ENCODE measurements at places on chromosomes 5 and 9.

DNA sequence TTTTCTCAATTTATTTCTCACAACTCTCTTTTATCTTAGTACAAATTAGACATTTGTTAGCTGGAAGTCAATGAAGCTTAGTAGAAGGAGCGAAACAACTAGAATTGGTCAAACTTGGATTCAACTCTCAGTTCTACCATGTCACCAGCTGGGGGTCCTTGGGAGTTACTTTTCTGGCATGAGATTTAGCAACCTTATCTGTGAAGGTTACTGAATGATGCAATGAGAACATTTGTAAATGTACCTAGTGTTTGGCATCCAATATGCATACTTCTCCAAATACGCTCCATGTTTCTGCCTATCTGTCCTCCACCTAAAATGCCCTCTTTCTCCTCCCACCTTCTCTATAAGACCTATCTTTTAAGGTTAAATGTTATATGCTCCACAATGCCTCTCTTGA lies 6.3 kb downstream of the HNRNPA0 start:
- DNase-seq = no peak

DNA sequence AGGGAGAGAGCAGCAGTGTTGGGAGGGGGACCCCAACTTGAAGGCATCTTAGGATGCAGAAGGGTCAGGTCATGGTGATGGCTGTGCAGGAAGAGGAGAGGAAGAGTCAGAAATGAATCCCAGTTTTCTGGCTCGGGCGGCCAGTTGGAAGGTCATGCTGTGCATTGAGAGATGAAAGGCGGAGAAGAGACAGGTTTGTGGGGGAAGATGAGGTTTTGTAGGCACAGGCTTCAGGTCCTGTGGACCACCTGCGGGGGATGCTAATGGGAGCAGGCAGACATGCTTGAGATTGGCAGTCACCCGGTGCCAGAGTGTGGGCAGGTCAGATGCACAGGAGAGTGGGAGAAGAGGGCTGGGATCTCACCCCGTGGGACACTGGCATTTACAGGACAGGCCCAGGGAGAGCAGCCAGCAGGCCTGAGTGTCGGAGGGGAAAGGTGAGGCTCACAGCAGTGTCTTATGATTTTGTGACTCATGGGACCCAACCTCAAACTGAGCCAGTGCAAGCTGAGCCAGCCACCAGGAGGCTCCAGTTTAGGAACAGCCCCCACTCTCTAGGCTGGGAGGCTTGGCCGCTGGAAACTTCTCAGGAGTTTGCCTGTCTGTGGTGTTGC lies 17.5 kb downstream of the STXBP1 start:
- no peak for DNase-seq

- DNase-seq = no peak
These were observed 67.5 kb upstream of the MAMDC2 start for GRCh38 chr9:69976152-69976551.

- no peak for DNase-seq
These were observed 111.4 kb upstream of the SLC1A3 start for GRCh38 chr5:36494841-36495601.

DNA sequence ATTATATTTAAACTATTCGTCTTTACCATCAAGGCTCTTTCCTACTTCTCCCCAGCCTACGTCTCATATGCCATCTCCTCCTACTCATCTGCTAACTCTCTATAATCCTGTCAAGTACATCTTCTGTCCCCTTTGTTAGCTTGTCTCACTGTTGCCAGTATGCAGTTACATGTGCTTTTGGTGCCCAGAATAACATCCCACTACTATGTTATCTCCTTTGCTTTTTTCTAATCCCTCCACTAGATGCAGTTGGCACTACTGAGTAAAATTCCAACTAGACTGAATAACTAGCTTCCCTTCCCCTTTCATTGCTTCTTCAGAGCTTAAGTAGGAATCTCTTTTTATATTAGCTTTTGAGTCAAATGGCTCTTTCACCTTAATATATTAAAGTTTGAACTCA lies 3.0 kb upstream of the ARRDC3 start:
- DNase-seq = no peak

DNA sequence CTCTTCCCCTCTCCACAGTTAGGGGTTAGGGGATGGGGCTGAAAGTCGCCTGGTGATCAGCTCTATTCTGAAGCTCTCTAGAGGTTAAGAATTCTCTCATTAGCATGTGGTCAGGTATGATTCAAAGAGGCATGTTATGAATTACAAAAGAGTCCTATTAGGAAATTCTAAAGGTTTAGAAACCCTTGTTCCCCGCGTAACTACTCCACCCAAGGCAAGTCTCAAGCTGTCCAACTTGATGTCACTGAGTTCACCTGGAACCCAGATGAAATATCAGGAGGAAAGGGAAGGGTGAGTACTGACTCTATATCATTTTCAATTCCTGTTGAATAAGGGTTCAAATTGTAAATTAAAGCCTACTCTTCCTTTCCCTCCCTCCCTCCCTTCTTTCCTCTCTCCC lies 18.1 kb upstream of the RNF145 start:
- DNase-seq = no peak

DNA sequence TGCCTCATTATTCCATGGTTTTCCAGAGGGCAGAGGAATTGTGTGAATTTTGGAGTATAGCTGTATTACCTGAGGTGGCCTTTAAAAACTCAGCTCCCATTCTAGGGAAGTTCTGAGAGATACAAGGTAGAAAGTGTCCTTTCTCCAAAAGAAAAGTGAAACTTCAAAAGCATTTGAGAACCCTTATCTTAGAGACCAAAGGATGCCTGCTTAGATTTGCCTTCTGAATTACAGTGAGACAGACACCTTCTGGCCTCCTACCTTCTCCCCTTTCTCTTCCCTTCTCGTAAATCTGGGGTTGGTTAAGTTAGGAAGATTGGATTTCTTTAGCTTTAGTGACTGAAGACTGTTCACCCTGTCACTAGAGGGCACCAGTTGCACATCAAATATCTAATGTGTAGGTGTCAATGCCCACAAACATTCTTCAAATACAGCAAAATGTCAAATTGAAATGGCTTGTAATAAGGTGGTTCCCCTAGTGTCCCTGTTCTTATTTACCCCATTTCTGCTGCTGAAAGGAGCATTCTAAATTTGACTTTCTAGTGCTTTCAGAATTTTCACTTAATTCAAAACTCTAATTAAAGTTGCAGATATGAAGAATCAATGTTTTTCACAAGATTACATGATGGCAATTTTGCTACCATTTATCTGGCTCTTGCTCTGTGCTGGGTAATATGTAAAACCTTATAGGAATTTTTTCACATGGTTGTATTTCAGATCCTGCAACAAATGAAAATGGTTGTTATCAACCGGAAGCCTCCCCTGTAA lies 46.7 kb downstream of the PRRC1 start:
- no peak for DNase-seq

DNA sequence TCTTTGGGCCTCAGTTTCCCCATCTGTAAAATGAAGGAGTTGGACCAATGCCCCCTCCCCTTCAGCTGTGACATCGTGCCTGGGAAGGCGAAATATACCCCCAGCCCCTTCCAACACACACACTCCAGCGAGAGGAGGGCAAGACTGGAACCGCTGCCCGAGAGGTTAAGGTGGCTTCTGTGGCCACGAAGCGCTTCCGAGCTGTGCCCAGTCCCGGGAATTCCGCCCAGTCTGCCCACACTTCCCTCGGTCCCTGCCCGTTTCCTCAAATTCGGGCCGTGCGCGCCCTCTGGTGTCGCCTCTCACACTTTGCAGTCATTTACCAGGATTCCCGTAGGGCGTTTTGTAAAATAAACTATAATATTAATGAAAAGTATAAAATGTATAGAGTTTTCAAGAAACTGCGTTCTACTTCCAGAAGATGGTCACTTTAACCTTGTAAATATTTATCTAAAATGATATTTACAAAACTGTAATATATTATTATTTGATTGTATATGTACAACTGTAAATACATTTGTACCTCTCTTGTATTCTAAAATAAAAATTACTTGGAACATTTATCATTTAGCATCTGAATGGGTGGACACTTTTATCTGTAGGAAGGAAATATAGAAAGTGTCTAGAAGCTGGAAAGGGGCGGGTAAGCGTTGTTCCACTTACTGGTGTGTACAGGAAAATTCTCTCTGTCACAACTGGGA lies 11.0 kb upstream of the EXOSC2 start:
- DNase-seq = peak; percentile 86

GRCh38 chr9:4797854-4798150 lies 5.1 kb downstream of the RCL1 start:
- no peak for DNase-seq

DNA sequence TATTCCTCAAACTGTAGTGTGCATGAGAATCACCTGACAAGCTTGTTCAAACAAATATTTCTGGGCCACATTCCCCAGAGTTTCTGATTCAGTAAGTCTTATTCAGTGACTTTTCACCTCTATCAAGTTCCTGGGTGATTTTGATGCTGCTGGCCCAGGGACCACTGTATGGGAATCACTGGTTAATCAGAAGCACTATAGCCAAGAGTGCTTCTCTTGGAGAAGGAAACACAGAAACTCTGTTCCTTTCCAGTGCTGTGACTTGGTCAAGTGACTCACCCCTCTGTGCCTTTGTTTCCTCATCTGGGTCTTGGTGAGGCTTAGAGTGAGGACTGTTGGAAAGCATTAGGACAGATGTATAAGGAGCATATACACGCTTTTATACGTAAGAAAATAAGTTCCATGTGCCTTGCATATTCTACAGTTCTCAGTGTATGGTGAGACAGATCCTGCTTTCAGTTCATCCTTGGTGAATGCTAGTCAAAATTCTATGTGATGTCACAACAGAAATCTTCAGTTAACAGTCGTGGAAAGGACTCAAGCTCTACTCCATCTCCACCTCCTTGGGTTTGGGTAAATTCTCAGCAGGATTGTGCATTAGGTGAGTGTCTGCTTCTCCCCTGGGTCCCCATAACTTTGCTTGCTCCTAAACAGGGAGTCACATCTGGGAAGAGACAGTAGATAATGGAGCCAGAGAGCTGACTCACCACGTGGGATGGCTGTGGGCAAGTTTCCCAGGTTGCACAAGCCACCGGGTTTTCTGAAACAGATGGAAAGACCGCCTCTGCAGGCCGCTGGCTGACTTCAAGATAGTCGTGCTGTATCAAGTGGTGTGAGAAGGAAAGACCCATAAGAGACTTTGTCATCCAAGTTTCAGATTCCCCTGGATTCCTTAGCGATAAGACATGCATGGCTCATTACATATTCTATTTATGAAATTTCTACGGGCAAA lies 117.0 kb downstream of the NXNL2 start:
- peak; percentile 65 for DNase-seq

- DNase-seq = no peak
These were observed 186.1 kb upstream of the PRLR start for GRCh38 chr5:35416217-35416988.

GRCh38 chr5:130109152-130109551 lies 204.9 kb downstream of the CHSY3 start:
- no peak for DNase-seq

GRCh38 chr9:5553211-5553610 lies 42.9 kb downstream of the PDCD1LG2 start:
- DNase-seq = no peak

DNA sequence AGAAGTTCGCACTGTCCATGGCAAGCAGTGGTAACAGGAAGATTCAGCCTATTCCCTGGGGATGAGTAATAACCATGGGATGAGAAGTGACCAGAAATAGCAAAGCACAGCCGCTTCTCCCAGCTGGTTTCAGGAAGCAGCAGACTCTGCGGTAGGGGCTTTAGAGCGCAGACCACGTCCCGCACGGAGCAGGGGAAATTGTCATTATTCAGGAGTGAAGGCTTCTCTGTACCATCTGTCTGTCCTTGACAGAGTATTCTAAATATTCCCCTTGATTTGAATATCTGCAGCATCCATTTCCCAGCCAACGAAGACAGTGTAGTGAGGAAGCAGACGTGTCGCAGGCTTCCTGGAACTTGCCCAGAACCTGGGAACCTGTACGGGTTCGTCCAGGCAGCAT lies 159.6 kb downstream of the NXNL2 start:
- DNase-seq = no peak

DNA sequence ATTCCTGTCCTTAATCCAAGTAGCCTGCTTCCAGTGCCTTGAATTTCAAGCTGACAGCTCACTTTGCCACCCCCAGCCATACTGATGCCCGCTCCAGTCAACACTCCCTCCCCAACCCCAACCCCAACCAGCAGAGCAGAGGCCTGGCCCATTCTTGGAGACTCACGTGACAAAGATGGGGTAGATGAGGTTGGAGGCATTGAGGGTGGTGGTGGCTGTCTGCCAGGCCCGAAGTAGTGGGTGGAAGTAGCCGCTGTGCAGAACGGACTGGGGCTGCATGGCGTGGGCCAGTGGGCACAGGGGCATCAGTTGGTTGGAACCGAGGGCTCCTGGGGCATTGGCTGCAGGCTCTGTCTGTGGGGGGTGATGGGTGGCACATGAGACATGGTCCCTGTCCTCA lies 7.8 kb downstream of the ALAD start:
- peak; percentile 23 for DNase-seq

DNA sequence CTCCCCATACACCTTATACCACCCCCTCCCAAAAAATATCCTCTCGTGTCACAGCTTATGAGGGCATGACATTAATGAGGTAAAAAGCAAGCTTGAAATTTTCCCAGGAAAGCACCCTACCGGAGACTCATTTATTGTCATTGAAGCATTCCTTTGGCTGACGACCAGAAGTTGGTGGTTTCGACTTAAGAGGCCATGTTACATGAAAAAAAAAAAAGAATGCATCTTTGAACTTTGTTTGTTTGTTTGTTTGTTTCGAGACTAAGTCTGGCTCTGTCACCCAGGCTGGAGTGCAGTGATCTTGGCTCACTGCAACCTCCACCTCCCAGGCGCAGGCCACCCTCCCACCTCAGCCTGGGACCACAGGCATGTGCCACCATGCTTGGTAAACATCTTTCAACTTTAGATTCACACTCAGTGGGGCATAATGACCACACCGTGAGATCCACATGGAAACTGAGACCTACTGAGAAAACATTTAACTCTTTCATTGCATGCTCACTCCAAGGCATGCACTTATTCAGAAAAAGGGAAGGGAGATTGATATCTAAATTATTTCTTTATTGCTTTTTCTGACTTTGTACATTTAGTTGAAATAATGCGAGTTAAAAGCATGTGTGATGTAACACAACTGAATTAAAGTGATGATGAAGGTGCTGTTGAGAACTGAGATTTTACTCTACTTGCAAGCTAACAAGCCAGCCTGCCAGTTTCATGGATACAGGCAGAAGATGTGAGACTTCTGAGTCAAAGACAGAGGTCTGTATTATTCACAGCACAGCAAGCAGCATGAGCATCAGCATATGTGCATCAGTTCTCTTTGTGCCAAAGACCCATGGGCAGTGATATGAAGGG lies 5.1 kb upstream of the RAB14 start:
- no peak for DNase-seq

DNA sequence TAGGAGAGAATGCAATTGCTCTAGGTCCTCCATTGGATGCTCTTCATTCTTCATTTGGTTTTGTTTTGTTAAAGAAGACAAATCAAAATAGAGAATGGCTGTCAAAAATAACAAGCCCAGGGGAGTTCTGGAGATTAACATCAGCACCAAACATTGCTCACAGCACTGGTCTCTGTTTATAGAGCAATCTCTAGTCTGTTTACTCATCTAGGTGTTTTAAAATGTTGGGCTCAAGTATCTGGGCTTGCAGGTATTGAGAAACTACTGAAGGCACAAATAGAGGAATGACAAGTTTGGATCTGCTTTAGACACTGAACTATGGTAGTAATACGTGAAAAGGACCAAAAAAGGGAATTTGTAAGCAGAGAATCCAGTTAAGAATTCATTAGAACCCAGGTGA lies 77.0 kb upstream of the TMC1 start:
- no peak for DNase-seq

Measured in posterior cingulate gyrus (tissue), 11 donors.